Stimulated activated CD8-positive, alpha-beta memory T cell treated with anti-CD3 and anti-CD28 coated beads, Interleukin-15, amount 100 ng/mL, for 1 hour (primary cell): ENCODE measurements at places on chromosomes 16 and 17.

DNA sequence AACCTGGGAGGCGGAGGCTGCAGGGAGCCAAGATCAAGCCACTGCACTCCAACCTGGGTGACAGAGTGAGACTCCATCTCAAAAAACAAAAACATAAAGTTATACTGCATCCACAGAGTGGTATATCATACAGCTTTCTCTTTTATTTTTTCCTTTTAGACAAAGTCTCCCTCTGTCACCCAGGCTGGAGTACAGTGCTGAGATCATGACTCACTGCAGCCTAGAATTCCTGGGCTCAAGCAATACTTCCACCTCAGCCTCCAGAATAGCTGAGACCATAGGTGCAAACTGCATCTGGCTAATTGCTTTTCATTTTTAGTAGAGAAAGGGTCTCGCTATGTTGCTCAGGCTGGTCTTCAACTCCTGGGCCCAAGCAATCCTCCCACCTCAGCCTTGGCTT is 10.0 kb upstream of the COPRS start:
- DNase-seq, result no peak

GRCh38 chr17:40817103-40817682 is 5.2 kb downstream of the KRT10 start:
- no peak for DNase-seq

DNA sequence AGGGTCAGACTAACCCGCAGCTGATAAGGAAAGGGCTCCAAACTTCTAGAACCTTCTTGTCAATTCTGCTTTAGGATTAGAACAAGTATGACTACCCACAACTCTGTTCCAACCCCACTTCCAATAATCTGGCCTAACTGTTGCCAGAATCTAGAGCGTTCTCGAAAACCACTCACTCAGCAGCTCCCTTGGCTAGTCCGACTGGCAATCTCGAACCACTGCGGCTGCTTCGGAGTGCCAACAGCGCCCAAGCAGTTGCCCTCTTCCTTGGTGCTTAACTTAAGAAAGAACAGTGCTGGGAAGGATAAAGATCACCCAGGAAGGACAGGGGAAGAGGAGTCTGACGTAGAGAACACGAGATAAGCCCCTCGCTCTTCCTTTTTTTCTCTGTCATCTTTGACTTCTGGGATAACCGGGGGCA is 818 bp downstream of the DNAJC7 start:
- no peak for DNase-seq

DNA sequence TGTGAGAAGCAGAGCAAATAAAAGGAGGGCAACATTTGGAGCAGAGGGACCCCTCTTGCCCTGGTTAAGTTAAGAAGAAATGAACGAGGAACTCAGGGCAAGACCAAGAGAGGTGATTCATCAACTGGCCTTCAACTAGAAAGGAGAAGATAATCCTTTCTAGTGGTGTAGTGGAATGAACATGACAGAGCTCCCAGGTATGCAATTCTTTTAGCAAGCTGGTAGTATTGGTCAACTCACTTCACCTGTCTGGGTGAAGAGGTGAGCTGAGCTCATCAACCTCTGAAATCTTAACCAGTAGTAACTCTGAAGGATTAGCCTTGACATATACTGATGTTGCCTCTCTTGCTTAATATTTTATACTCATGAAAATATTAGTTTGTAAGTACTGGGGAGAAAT is 1024.7 kb upstream of the GOT2 start:
- no peak for DNase-seq

- DNase-seq, result no peak
Observed at GRCh38 chr17:65537845-65538674, 23.4 kb downstream of the AXIN2 start.

GRCh38 chr16:4249530-4250308 is 7.8 kb upstream of the SRL start:
- DNase-seq, result no peak

DNA sequence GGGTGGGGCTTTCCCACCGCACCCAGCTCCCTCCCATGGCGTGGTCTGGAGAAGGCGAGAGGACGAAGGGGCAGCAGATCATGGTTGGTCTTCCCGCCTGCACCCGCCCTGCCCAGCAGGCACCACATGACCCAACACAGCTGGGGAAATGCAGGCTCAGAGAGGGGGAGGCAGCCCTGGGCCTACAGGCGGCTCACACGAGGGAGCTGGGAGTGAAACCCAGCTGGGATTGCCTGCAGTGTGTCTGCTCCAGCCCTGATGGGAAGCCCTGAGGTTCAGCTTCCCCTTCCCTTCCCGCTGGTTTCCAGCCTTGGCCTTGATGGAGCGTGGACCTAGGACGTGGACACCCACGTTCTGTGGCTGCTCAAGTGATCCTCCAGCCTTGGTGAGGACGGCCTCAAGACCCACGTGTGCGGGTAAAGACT is 20.0 kb upstream of the PABPN1L start:
- no peak for DNase-seq

DNA sequence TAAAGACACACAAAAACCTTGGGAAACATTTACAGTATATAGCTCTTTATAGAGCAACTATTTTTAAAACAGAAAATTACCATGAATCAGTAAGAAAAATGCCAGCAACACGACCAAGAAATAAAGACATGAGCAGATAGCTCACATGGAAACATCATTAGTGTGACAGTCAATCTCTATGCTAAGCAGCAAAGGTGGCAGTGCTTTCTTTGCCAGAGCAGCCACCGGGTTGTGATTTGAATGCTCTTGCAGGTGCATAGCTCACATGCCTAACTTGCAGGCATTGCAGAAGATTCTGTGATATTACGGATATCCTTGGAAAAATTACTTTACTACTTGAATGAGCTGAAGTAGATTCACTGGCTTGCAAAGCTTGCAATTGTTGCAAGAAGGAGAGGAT is 652.9 kb upstream of the C16orf82 start:
- DNase-seq, result no peak

GRCh38 chr16:86514481-86515376 is 4.4 kb downstream of the FOXF1 start:
- DNase-seq, result no peak

- no peak for DNase-seq
Observed at GRCh38 chr17:78883089-78883532, 19.9 kb downstream of the CEP295NL start.

DNA sequence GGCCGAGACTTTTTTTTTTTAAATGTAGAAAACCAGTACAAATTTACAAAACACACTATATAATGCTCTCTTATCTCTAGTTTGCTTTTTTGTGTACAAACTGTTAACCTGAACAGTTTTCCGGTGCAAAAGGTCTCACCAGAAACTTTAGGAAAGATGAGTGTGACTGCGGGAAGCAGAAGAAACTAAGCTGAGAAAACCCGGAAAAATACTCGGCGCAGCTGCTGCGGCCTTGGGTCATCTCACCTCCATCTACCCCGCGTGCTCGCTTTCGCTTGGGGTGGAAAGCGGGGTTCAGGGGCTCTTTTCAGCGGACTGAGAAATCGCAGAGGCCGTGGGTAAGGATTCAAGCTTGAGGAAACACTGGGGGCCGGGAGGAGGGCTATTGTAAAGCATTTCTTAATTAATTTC is 1.8 kb downstream of the SALL1 start:
- no peak for DNase-seq

DNA sequence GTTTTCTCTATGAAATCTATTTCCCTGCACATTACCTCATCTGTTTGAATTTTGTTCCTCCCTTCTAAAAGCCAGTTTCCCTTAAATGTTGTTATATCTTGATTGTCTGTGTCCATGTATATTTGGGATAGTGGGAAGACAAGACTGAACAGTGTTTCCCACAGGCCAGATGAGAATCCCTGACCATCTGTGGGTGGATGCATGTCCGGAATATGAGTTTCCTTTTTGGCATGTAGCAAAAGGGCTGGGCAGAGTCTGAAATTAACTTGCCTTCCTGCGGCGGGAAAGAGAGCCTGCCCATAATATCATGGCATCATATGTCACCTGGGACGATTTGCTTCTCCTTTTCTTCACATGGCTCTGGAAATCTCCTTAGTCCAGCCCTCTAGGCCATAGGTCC is 385.8 kb upstream of the MAF start:
- DNase-seq, result no peak

GRCh38 chr17:1638171-1638590 is 7.4 kb downstream of the SCARF1 start:
- DNase-seq, result no peak

DNA sequence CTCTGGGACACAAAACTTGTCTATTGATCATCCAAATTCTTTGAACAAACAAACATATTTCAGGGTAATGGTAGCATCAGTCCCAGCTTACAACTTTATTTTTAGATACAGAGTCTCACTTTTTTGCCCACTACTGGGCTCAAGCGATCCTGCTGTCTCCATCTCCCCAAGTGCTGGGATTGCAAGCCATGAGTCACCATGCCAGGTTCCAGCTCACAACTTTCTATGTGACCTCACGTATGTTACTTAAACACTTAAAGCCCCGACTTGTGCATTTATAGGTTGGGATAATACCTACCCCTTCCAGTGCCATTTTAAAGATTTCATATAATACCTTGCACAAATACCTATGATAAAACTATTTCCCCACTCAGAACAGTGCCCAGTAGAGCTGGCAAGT is 42.0 kb upstream of the KSR1 start:
- DNase-seq, result no peak

DNA sequence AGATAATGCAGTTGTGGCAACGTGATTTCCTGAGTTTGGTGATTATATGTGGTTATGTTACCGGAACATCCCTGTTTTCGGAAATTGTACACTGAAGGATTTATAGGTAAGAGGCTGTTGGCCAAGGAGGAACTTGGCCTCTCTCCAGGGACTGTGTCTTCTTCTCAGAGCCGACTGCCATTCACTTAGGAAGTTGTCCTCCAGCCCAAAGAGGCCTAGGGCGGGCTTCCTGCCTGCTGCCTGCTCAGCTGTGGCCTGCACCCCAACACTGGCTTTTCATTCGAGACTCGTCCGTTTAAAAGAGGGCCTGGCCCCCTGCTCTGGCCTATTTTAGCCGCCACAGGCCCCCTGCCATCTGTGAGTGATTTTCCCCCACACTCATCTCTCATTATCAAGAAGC is 64.3 kb downstream of the ZDHHC7 start:
- no peak for DNase-seq

DNA sequence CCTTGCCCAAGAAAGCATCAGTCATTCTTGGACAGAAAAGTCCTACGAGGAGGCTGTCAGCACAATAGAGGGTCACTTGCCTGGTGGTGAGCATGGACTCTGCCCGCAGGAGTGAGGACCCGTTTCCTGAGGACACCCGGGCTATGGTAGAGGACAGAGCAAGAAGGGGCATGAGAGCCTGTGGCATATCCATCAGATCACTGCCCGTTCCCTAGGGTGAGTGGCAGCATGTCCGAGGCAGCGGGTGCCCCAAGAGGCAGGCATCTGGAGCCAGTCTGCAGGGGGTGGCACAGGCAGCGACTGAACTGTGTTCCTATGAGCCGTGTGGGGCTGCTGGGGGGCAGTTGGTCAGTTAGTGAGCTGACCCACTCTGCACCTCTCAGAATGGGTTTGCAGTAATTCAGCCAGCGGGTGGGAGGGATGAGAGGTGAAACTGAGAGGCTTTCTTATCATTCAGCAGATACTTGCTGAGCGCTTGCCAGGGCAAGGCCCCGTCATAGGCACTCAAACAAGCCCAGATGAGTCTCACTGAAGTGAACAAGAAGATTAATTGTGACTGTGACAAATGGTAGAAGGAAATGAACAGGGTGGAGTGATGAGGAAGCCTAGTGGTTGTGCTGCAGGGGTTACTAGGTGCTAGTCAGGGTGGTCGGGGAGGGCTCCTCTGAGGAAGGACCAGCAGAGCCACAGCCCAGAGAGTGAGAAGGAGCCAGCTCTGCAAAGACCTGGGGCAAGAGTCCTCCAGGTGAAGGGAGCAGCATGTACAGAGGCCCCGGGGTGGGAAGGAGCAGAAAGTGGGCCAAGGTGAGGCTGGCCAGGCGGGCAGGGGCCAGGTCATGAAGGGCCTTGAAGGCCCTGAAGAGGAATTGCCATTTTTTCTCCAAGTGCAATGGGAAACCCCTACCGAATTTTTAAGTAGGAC is 87.9 kb downstream of the CLEC16A start:
- no peak for DNase-seq

GRCh38 chr17:77450742-77451244 is 310.0 kb downstream of the SEC14L1 start:
- DNase-seq, result no peak

GRCh38 chr17:58007781-58008706 is 998 bp upstream of the SRSF1 start:
- no peak for DNase-seq

DNA sequence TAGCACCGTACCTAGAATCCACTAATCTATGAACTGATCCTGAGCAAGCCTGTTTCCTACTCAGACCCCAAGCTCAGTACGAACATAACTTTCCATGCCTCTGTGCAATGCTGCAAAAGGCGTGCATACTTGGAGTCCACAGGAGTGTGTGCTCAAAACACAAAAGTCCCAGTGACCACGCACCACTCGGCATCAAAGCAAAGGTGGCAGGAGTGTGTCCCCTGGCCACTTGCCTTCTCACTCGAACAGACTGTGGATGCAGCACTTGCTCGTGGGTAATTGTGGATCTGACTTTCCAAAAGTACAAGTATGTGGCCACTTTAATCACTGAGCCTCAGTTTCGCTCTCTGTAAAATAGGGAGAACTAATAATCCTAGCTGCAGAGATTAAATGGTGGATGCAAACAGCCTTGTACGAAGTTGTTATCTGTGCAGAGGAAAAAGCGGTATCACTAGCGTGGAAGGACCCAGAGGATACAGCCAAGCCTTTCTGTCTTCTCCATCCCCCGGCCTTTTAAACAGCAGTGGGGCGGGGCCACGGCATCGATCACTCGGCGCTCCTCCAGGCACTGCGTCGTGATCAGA is 311 bp upstream of the KDM8 start:
- DNase-seq, result peak; percentile 82

GRCh38 chr16:10927497-10928112 is 14.7 kb downstream of the DEXI start:
- no peak for DNase-seq

GRCh38 chr17:15265131-15265530 is at the start of gene PMP22:
TSS of gene PMP22 (minus strand) at chr17:15265326. CDS start at chr17:15260727, 4,599 bp downstream.
- no peak for DNase-seq

- no peak for DNase-seq
Observed at GRCh38 chr17:5211458-5211857, 19.8 kb upstream of the ZNF594 start.

GRCh38 chr17:66841744-66842143 is 6.8 kb downstream of the CACNG5 start:
- no peak for DNase-seq

DNA sequence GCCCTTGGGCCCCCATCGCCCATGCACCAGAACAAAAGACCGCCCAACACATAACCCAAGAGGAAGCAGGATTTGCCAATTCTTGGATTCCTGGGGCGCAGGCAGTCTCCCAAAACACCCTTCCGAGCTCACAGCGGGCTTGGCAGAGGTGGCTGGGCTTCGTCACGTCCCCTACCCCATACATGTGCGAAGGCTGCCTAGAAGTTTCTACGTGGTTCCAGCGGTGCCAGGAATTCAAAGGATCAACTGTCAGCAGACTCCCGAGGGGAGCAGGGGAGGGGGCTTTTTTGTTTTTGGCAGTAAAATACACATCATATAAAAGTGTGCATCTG is 80.8 kb upstream of the PLCG2 start:
- no peak for DNase-seq

- DNase-seq, result no peak
Observed at GRCh38 chr16:12590963-12591362, 212.7 kb downstream of the CPPED1 start.
